NCI-H1436 treated with DMSO at 0.1 percent for 48 hours (cell line): ENCODE measurements at places on chromosomes 3 and 15.
A peak's percentile ranks its signal among the peaks of the same experiment; 100 is the strongest.

DNA sequence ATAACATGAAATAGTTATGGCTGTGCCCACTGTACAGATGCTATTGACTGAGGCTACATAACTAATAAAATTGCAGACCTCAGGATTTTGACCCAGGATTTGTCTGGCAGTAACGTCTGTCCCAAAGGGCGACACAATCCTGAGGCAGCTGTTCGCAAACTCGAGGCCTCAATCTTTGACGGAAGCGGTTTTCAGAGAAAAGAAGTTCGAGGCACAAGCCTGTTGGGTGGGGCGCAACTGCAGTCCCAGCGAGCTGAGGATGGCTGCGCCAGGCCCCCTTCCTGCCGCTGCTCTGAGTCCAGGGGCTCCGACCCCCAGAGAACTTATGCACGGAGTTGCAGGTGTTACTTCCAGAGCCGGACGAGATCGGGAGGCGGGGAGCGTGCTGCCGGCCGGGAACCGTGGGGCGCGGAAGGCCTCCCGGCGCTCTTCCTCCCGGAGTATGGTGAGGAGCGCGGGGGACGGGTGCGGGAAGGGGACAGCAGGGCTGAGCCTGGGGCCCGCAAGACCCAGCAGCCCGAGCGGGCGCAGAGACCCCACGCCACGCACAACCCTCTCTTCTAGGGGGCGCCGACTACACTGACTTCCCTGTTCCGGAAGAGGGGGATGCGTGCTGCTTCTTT is at the start of gene PARP15:
PARP15 (plus strand) TSS at position 242 of the 623 bp plus-strand sequence; CDS start at position 260, 18 bp downstream.
- DNase-seq, result no peak

GRCh38 chr15:51533672-51534398 is 88.7 kb downstream of the DMXL2 start:
- no peak for DNase-seq

GRCh38 chr3:172568701-172569100 is 45.5 kb upstream of the TNFSF10 start:
- DNase-seq, result no peak

- peak; percentile 94 for DNase-seq
Observed at GRCh38 chr15:96699871-96700401, 369.4 kb downstream of the NR2F2 start.

- no peak for DNase-seq
Observed at GRCh38 chr15:55230953-55231352, 34.2 kb upstream of the RSL24D1 start.

DNA sequence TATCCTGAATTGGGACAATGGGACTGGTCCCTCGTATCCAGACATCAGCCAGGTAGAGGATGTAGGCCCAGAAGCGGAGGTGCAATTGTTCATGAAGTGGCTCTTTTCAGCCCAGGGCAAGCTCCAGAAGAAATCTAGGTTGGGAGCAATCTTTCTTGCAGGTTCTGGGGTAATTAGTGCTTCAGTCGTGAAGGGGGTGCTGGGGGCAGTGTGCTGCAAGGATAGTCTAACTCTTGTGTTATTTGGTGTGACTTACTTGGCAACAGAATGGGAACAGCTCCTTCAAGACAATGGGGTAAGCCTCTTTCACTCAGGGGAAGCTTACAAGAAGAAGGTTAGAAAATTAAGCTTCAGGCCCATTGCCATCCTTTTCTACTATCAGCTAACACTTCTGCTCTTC is 273.0 kb downstream of the DIPK2A start:
- DNase-seq, result no peak

DNA sequence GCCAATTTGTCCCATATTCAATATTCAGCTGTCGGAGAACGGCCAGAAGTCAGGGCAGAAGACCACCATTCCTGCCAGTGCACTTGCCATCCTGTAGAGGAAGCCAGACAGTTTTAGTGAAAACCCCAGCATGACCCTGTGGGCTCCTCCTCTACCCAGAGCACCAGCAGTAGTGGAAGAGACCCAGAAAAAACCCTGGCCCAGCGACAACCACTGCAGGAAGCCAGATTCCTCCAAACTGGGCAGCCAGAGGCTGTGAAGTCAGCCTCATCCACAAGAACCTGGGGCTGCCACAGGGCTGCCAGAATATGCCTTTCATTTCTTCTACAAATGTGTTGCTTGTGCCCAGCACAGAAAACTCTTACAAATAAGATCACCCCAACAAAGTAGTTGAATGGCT is 67.3 kb downstream of the HMCES start:
- no peak for DNase-seq

GRCh38 chr15:70268698-70269251 is 171.1 kb upstream of the TLE3 start:
- DNase-seq, result no peak

DNA sequence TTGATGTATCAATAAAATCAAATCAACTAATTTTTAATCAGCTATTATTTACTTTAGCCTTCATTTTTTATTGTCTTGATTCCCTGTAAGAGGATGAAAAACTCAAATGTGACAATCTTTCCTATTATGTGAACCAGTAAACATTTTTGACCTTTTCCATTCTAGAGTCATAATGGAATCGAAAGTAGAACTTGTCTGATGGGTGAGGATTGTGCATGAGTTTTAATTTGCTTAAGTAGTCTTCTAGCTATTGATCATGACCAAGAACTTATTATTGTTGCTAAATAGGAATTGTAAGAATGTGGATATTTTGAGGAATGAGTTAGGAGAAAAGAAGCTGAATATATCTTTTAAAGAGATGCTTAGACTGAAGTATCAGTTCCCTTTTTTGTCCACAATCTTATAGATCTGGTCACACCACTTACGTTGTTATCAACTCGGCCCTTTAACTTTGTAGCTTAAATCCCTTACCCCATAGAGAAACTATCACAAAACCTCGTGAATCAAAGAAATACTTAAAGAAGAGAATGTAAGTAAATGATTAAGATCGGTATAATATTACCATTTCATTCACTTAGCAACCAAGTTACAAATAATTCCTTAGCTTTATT is 147.3 kb downstream of the TP63 start:
- no peak for DNase-seq

DNA sequence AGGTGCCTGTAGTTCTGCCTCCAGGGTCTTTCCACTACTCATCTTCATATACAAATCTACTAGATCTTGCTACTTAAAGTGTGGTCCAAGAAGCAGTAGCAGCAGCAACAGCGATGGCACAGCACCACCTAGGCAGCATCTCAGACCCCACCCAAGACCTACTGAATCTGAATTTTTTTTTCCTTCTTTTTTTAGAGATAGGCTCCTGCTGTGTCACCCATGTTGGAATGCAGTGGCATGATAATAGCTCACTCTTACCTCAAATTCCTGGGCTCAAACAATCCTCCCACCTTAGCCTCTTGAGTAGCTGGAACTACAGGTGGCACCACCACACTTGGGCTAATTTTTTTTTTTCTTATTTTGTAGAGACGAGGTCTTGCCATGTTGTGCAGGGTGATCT is 346.7 kb upstream of the TGFBR2 start:
- no peak for DNase-seq

GRCh38 chr3:53772562-53772961 is 73.7 kb downstream of the CHDH start:
- no peak for DNase-seq

DNA sequence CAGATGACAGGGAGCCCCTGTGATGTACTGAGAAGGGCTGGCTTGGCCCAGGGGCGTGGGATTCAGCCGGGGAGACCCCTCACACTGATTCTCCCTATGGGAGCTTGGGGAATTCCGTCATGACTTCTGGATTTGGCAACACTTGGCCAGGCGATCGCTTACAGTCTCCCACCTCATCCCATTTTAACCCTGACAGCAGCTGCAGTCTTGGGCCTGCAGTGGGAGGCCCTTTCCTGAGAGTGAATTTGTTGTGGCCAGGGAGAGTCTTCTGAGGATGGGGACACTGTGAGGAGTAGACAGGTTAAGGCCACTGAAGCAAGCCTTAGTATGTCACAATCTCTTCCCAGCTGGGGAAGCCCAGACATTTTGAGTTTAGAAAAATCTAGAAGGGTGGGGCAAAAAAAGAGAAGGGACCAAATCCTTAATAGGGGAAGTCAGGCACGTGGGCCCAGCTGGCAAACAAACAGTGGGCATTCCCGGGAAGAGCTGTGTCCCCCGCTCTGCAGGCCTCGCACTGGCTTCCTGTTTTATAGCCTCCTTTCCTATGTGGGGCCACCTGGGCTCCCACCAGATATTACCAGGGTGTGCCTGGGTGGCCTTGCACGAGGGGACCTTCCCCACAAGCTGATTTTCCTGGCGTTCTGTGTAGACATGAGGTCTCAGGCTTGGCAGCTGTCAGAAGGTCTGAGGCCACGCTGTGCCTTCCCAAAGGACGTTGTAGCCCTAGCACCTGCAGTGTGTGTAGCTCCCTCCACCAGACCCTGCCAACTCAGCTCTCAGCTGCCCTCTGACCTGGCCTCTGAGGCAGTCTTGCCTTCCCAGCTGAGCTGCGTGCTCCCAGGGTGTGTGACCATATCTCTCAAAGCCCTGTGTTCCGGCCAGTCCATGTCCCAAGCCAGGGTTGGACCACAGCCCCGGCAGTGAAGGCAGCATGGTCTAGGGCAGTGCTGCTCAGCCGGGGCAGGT is 64.5 kb downstream of the FEM1B start:
- no peak for DNase-seq

DNA sequence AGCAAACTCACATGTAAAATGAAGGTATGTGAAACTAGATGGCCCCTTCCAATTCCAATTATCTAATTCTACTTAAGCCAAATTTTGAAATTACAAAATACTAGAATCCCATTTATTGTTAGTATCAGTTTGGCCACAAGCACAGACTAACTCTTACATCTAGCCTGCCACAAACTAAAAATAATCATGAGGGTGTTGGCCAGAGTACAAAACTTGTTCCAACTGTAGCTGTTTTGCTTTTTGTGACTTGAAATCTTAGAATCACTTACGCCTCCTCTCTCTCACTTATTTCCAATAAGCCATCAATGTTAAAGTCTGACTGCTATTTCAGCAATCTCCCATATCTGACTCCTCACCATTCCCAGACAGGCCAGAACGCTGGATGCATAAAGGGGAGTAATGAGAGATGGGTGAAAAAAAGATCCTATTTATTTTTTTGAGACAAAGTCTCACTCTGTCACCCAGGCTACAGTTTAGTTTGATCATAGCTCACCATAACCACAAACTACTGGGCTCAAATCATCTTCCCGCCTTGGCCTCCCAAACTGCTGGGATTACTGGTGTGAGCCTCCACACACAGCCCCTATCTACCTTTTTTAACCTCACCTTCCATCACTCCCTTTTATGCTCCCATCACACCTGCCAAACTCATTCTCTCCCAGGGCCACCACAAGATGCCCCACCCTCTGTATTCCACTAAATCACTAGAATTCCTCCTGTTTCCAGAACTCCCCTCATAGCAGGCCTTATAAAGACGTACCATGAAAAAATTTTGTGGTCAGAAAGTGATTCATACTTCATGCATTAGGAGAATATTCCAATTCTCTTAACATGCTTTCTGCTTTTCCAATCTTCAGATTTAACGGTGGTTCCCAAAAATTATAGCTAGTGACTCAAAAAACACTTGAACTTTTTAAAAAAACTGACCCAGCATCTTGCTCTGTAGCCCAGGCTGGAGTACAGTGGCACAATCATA is 36.5 kb downstream of the ATOSA start:
- no peak for DNase-seq

GRCh38 chr3:190495796-190496195 is 18.1 kb upstream of the IL1RAP start:
- no peak for DNase-seq

GRCh38 chr15:53114960-53115359 is 324.8 kb upstream of the ONECUT1 start:
- DNase-seq, result no peak

- DNase-seq, result no peak
Observed at GRCh38 chr15:74408385-74408784, 25.4 kb downstream of the SEMA7A start.

GRCh38 chr3:23726811-23727548 is 78.8 kb upstream of the UBE2E1 start:
- no peak for DNase-seq

- no peak for DNase-seq
Observed at GRCh38 chr3:149277331-149277813, 55.7 kb upstream of the CP start.

DNA sequence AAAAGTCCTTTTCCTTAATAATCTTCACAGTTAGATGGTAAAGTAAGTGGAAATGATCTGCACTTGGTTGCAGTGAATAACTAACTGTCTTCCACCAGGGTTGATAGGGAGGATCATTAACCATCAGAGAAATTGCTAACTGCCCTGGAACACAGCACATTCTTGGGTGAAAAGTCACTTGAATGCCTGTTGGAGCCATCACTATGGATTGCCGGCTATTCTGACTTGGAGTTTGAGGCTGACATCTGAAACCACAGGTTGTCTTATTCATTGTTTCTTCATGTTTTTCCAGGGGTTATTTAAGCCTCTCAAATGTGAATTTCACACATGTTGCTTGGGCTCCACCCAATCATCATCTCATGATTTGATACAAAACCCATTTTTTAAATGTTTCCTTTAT is 901.4 kb downstream of the MCTP2 start:
- no peak for DNase-seq

DNA sequence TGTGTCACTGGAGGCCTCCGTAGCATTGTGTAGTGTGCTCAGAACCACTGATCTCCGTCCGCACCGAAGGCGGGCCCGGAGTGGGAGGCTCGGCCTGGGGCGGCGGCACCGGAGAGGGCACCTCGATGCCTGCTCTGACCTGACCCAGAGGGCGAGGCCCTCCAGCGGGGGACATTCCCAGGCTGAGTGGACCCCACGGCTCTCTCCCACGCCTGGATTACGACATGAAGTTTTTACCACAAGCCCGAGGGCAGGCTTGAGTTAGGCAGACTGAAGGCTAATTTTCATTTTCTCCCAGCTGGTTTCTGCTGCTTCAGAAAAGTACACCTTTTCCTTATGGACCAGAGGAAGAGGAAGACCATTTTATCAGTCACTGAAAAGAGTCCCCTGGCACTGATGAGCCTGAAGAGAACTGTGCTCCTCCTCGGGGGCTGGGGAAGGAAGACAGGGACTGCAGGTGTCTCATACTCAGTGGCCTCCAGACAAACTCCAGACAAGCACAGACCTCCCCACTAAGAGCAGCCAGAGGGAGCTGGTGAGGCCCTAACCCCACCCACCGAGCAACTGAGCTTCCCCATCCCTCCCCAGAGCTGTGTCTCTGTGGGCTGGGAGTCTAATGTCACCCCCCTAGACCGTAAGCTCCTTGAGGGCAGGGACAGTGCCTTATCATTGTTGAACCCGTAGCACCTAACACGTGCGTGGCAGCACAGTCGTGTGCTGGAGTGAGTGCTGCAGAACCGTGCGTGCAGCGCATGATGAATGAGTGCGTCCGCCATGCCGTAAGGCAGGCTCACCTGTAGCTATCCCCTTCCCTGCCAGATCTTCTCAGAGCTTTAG is 74.5 kb upstream of the BLM start:
- DNase-seq, result no peak

DNA sequence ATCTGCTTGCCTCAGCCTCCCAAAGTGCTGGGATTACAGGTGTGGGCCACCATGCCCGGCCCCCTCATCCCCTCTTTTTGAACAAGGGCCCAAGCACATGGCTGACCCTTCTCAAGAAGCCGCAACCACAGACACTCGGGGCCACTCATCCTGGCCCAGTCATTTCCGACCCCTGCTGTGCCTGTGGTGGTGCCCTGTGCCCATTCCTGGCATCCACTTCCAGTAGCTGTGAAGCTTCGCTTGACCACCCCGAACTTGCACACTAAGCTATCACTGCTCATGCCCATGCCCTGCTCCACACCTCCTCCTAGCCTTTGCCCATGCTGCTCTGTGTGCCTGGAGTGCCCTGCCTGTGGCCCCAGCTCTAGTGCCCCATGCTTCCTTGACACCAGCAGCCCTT is 8.3 kb downstream of the TMEM44 start:
- DNase-seq, result no peak

- no peak for DNase-seq
Observed at GRCh38 chr15:42508263-42508690, 12.8 kb downstream of the SNAP23 start.
